Neural progenitor cell (in vitro differentiated cells): ENCODE measurements at places on chromosomes 12 and 14. TPM values are rescaled to one million over a fixed set of nuclear protein-coding genes. Genes with fewer than 3 reads are reported as not detected.
A peak's percentile ranks its signal among the peaks of the same experiment; 100 is the strongest.

WNT5B gene
- total RNA-seq: 43.7 and 73.8 TPM in 2 replicates

DNA sequence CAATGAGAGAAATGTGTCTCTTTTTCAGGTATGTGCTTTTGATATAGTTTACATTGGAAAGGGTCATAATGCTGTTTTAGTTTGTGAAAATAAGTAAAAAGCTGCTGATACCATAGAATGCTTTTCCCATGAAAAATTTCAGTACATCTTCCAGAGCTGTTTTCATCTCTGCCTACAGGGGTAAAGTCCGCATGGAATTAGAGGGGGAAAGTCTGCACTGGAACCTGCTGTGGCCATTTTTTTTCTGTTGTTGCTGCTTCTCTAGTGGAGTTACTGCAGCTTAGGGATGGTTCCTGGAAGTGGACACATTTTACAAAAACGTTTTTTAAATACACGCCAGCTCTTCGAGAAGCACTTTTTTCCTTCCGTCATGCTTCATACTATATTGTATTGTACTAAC is 81.3 kb downstream of the VEZT start:
- peaks cover 4% of the 10 kb centered on the region for H3K4me1 ChIP-seq
- no peaks in the 10 kb centered on the region for H3K27me3 ChIP-seq
- no peak overlapping the region for H3K4me3 ChIP-seq
- H3K36me3 ChIP-seq: peaks cover 24% of the 10 kb centered on the region

DNA sequence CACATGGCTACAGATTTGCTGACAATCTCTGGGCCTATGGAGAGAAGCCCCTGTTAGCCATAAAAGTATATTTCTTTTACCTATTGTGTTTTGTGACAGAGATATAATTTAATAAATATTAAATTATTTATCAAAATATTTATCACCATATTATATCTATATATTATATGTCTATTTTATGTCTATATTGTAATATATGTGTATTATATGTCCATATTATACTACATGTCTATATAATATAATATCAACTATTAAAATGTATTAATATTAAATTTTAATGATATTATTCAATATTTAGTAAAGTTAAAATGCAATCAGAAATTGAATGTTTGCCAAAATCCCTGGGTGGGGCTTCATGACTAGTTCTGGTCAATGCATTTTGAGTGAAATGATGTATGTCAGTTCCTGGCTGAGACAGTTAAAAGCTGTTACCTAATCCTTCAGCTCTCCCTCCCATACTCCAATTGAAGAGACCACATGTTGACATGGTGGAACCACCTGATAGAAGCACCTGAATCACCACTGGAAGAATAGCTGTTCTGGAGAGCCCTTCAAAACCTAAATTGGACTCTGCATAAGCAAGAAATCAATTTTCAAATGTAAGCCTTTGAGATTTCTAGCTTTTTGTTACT is 357.3 kb upstream of the DDHD1 start:
- H3K27ac ChIP-seq: no peak overlapping the region
- H3K36me3 ChIP-seq: no peaks in the 10 kb centered on the region
- H3K27me3 ChIP-seq: no peaks in the 10 kb centered on the region

GRCh38 chr14:59161561-59162175 is 26.8 kb upstream of the DAAM1 start:
- H3K4me3 ChIP-seq: no peak overlapping the region
- no peaks in the 10 kb centered on the region for H3K36me3 ChIP-seq
- no peaks in the 10 kb centered on the region for H3K27me3 ChIP-seq
- no peak overlapping the region for H3K27ac ChIP-seq

- no peaks in the 10 kb centered on the region for H3K36me3 ChIP-seq
- no peaks in the 10 kb centered on the region for H3K4me1 ChIP-seq
- no peak overlapping the region for H3K27ac ChIP-seq
- DNase-seq: no peak
- no peaks in the 10 kb centered on the region for H3K27me3 ChIP-seq
Observed at GRCh38 chr14:74584951-74585350, 27.1 kb downstream of the LTBP2 start.

DNA sequence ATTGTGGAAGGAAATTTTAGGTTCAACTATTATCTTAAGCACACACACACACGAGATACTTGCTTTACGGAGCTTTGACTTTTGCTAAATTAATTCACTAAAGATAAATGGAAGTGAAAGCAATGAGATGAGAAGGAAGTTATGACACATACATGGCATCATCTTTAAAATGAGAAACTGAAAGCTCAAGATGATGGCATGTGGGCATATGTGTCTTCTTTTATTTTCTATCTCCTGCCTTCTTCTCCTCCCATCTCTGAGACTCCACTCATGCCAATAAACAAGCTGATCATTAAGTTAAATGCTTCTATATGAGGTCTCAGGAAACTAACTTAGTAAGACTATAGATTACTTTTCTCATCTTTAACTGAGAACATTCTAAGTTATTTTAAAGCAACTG is 216.7 kb downstream of the MED13L start:
- peaks cover 17% of the 10 kb centered on the region for H3K4me1 ChIP-seq
- no peaks in the 10 kb centered on the region for H3K27me3 ChIP-seq
- H3K36me3 ChIP-seq: no peaks in the 10 kb centered on the region
- no peak overlapping the region for H3K27ac ChIP-seq
- no peak for DNase-seq
- H3K4me3 ChIP-seq: no peak overlapping the region

GRCh38 chr14:20866194-20866593 is 25.0 kb upstream of the RNASE3 start:
- H3K4me1 ChIP-seq: no peaks in the 10 kb centered on the region
- no peaks in the 10 kb centered on the region for H3K36me3 ChIP-seq
- H3K27ac ChIP-seq: no peak overlapping the region
- no peak overlapping the region for H3K4me3 ChIP-seq
- peaks cover 19% of the 10 kb centered on the region for H3K27me3 ChIP-seq
- no peak for DNase-seq

SLCO1B1 gene
- total RNA-seq: not detected in 2 replicates

- H3K36me3 ChIP-seq: no peaks in the 10 kb centered on the region
- peaks cover 36% of the 10 kb centered on the region for H3K27me3 ChIP-seq
- H3K4me1 ChIP-seq: peaks cover 11% of the 10 kb centered on the region
- DNase-seq: peak; percentile 87
- H3K4me3 ChIP-seq: peak within 1 kb of the TSS; percentile 60
Observed at GRCh38 chr12:57611108-57611826, at the start of gene ARHGEF25. Gene ARHGEF25, plus strand, starts transcription at chr12:57611435. Its CDS starts 460 bp downstream, at chr12:57611895.

TCL1B gene
- 0.12 TPM in 1 of 2 replicates, not detected in the other for total RNA-seq

DNA sequence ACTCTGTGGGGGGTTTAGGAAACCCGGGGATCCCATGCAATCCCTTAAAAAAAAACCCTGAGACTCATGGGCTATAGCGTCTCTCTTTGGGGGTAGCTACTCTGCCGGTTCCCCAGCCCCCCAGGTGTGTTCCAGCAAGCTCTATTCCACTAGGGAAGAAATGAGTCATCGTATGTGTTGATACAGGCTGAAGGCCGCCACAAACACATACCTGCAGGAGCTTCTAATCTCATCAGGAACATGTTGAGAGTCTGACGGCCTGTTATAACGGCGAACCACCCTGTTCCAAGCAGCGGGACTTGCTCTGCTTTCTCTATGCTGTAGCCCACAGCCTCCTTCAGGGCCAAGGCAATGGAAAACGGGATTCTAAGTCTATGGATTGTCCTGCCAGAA is 977 bp upstream of the KRT5 start:
- H3K27me3 ChIP-seq: no peaks in the 10 kb centered on the region
- DNase-seq: no peak
- no peaks in the 10 kb centered on the region for H3K4me1 ChIP-seq
- no peaks in the 10 kb centered on the region for H3K36me3 ChIP-seq
- no peak overlapping the region for H3K4me3 ChIP-seq

DNA sequence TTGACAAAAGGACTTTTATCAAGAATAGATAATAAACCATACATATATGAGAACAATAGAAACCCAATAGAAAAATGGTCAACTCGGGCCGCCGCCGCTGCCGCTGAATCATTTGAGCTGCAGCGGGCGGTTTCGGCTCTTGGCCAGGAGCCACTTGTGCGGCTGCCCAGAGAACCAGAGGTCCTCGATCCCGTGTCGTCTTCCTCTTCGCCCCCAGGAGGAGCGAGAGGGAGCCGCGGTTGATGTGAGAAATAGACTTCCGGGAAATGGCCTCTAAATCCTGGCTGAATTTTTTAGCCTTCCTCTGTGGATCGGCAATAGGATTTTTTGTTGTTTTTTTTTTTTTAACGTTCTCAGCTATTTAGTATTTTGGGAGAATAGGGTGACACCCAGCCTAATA is 44.8 kb downstream of the CPSF6 start:
- no peak overlapping the region for H3K27ac ChIP-seq
- peak; percentile 81 for DNase-seq
- peaks cover 40% of the 10 kb centered on the region for H3K27me3 ChIP-seq
- no peaks in the 10 kb centered on the region for H3K36me3 ChIP-seq

DNA sequence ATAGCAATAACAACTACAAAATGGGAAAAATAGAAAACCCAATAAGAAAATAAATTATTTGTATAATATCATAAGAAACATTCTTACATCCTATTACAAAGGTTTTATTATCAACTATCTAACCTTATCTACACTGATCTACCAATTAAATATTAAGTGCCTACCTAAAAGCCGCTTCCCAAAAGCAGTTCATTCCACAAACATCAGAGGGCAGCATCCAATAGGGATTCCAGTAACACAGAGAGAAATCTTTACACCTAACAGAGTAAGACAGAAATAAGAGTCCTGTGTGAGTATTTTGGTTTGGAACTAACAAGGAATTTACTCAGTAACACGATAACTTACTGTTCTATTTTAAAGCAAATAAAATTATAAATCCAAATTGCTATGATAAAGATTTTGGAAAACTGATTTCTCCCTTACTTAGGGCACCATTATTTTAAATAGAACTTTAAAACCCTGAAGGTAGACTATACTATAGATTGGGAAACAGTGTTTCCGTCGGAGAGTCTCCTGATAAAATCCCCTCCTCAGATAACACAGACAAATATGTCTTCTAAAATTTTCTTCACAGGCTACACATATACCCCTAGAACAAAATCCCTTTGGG is 15.0 kb downstream of the GXYLT1 start:
- no peak overlapping the region for H3K4me3 ChIP-seq
- H3K27ac ChIP-seq: no peak overlapping the region
- peaks cover 10% of the 10 kb centered on the region for H3K4me1 ChIP-seq
- no peaks in the 10 kb centered on the region for H3K36me3 ChIP-seq

DNA sequence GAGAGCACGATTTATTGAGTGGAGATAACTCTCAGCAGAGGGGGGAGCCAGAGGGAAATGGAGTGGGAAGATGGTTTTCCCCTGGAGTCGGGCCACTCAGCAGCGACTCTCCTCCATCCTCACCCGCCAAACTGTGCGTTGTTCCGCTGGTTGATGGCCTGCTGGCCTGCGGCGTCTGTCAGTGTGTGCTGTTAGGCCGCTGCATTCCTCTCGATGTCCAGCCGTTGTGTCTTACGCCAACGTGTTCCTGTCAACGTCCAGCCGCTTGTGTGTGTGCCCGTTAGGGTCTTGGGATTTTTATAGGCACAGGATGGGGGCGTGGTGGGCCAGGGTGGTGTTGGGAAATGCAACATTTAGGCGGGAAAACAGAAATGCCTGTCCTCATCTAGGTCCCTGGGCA is 69.2 kb downstream of the PTPRQ start:
- DNase-seq: no peak
- no peaks in the 10 kb centered on the region for H3K36me3 ChIP-seq
- no peak overlapping the region for H3K27ac ChIP-seq
- H3K4me1 ChIP-seq: no peaks in the 10 kb centered on the region
- no peak overlapping the region for H3K4me3 ChIP-seq

LBHD2 gene
- total RNA-seq: not detected in 2 replicates

GRCh38 chr14:33602396-33602795 is 348.5 kb downstream of the EGLN3 start:
- H3K27ac ChIP-seq: no peak overlapping the region
- no peak for DNase-seq
- no peak overlapping the region for H3K4me3 ChIP-seq
- no peaks in the 10 kb centered on the region for H3K27me3 ChIP-seq
- peaks cover 17% of the 10 kb centered on the region for H3K4me1 ChIP-seq

GRCh38 chr12:93748672-93749383 is 71.7 kb downstream of the CRADD start:
- H3K27ac ChIP-seq: no peak overlapping the region
- H3K4me3 ChIP-seq: no peak overlapping the region
- peaks cover 12% of the 10 kb centered on the region for H3K27me3 ChIP-seq
- no peaks in the 10 kb centered on the region for H3K4me1 ChIP-seq

MMP19 gene
- 0.13 and 0.28 TPM in 2 replicates for total RNA-seq

DNA sequence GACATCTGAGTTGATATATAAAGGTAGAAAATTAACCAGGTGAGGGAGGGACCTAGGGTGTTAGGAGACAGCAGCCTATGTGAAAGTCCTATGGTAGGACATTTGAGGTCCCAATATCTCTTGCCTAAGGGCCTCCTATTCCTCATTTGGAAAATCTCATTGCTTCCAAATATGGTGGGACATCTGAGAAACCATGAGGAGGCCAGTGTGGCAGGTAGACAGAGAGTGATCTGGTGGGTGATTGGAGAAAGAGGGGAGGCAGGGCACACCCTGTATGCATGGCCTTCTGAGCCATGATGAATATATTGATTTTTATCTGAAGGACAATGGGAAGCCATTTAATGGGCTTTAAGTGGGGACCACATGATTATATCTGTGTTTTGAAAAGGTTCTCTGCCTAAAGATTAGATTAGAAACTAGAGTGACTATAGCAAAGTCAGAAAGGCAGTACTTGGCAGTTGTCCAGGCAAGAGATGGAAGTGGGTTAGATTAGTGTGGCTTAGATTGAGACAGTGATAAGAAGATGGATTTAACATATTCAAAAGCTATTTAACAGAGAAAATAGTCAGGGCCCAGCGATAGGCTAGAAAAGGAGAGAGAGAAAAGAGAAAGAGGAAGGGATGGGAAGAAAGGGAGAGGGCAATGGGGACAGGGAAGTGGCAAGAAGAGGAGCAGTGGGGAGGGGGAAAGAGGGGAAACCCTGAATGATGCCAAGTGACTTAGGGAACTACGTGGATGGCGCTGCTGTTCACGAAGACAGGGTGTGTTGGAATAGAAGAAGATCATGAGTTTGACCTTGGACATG is 237.2 kb upstream of the SRRM4 start:
- no peak for DNase-seq
- H3K27me3 ChIP-seq: no peaks in the 10 kb centered on the region
- no peaks in the 10 kb centered on the region for H3K36me3 ChIP-seq
- H3K4me3 ChIP-seq: no peak overlapping the region
- no peak overlapping the region for H3K27ac ChIP-seq

- peaks cover 4% of the 10 kb centered on the region for H3K36me3 ChIP-seq
- no peak overlapping the region for H3K27ac ChIP-seq
- H3K4me3 ChIP-seq: no peak overlapping the region
Observed at GRCh38 chr14:22610931-22611330, 12.8 kb downstream of the ABHD4 start.

FAM186B gene
- 0.25 TPM in 1 of 2 replicates, not detected in the other for total RNA-seq

- H3K27ac ChIP-seq: no peak overlapping the region
- no peaks in the 10 kb centered on the region for H3K36me3 ChIP-seq
- DNase-seq: peak; percentile 42
- H3K27me3 ChIP-seq: peaks cover 66% of the 10 kb centered on the region
Observed at GRCh38 chr12:46832130-46832704, 6.4 kb upstream of the SLC38A4 start.

ALG10 gene
- 20.5 and 28.5 TPM in 2 replicates for total RNA-seq

NEUROD4 gene
- 0.62 and 1.8 TPM in 2 replicates for total RNA-seq

NKX2-1 gene
- total RNA-seq: not detected in 2 replicates

TPPP2 gene
- total RNA-seq: not detected in 2 replicates
